ENCODE measurements at places on chromosomes 2 and 18.

DNA sequence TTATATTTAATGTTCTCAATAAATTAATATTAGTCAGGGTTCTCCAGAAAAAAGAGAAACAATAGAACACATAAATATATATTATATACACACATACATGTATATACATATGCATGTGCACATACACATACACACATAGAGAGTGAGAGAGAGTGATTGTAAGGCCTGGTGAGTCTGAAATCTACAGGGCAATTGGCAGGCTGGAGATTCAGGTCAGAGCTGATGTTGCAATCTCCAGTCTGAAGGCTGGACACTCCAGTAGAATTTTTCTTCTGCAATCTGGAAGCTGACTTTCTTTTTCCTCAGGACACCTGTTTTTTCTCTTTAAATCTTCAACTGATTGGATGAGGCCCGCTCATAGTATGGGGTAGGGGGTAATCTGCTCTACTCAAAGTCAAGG is 3.2 kb downstream of the TMEM182 start:
- no peak for DNase-seq

- DNase-seq, result no peak
These were observed 559 bp downstream of the MYL12A start for GRCh38 chr18:3248062-3248657.

- no peak for DNase-seq
These were observed 5.9 kb upstream of the RNF152 start for GRCh38 chr18:61898640-61899101.

GRCh38 chr2:65576278-65576677 is 143.9 kb upstream of the SPRED2 start:
- DNase-seq, result no peak

DNA sequence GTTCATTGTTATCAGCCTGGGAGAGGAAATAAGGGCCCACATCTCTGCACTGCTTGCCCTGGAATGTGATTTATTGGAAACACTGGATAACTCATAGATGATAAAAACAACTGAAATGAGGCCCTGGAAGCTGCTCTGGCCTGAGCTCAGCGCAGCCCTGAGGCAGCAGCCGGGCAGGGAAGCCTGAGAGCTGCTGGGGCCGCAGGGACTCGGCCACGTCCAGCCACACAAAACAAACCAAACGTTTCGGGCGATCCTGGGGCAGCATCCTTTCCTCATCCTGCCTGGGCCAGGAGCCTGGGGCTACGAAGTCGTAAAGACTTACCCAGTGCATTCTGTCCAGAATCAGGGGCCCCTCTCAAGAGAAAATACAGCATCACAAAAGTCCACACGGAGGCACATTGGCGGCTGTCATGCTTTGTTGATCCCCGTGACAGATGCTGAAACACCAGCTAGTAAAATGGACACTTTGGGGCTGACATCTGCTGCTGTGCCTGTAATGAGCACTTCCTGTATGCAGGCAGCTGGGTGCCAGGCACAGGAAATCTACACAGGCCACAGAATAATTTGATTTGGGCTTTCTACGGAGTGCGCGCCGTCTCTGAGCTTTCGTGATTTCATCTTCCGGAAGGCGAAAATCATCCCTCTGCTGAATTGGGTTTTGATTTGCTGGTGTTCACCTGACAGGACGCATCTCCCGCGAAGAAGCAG is 250.6 kb downstream of the EIPR1 start:
- DNase-seq, result peak; percentile 25

GRCh38 chr2:74006459-74006858 is 21.7 kb downstream of the TET3 start:
- DNase-seq, result no peak

DNA sequence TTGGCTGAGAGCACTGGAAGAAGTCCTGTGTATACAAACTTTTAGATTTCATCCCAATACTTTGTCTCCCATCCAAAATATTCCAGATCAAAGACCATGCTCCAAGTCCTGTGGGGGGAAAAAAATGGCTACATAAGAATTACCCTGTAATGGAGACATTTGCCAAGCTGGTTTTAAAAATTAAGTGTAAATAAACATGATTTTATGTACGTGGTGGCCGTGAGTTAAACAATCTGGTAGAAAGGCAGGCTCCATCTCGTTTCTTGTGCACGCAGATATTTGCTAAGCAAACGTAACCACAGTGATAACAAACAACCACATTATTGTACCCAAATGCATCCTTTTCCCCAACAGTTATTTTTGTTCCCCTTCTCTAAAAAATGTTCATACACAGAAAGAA is 176.4 kb downstream of the ZNF516 start:
- no peak for DNase-seq

- DNase-seq, result no peak
These were observed 248.5 kb downstream of the HAUS1 start for GRCh38 chr18:46352520-46353250.

DNA sequence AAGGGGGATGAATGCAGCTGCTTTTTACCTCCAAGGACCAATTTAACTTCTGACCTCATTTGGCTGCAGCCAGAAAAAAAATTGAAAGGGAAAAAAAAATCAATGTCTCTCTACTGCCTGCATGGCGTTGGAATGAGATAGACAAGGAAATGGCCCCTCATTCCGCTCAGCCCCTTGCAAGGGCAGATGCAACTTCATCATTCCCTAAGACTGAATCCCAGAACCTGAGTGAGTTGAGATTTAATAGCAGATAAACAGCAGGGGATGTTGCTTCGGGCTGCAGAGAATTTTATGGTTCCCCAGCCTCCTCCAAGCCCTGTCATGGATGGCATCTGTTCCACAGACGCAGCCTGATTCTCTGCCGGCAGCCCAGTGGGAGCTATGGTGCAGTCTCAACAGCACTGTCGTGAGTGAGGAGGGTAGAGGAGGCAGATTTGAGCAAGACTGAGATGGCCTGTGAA is 49.0 kb downstream of the CAPN13 start:
- no peak for DNase-seq

DNA sequence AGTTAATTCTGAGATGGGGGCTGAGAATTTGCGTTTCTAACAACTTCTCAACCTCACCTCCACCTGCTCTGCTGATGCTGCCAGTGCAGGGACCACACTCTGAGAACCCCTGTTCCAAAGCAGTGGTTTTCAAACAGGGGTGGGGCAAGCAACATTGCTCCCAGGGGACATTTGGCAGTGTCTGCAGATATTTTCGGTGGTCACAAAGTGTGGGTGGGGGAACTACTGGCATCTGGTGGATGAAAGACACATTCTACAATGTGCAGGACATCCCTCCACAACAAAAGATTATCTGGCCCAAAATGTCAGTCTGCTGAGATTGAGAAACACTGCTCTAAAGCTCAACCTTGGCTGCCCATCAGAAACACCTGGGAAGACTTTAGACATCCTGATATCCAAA is 188.7 kb upstream of the SATB2 start:
- no peak for DNase-seq

DNA sequence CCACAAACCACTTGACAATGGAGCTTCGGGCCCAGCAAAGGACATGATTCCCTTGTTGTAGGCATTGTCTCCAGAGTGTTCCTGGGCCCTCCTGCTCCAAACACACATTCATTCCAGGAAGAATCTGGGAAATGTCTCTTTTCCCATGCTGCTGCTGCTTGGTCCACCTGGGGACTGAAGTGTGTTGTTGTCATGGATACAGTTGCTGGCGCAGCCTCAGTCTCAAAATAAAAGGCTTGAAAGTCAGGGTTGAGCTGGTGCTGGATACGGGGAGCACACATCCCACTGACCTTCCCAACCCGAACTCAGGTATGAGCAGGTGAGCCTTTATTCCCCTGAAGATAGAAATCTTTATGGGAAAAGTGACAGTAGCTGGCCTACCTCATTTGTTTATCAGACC is 30.6 kb upstream of the SPP2 start:
- no peak for DNase-seq

DNA sequence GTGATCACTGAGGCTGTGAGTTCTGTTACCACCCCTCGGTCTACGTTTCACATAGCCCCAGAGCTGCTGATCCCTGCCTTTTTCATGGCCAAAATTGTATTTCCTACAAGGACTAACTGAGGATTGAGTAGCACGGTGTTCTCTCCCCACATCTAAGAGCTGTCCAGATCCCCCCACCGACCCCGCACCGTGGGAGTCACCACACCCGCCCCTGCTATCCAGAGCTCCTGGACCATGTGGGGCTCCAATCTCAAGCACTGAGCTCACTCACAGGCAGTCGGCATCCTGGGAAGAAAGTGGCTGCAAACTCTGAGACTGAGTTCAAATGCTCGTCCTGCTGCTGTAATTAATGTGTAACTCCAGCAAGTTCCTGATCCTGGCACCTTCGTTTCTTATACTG is 9.7 kb downstream of the SIX2 start:
- no peak for DNase-seq

DNA sequence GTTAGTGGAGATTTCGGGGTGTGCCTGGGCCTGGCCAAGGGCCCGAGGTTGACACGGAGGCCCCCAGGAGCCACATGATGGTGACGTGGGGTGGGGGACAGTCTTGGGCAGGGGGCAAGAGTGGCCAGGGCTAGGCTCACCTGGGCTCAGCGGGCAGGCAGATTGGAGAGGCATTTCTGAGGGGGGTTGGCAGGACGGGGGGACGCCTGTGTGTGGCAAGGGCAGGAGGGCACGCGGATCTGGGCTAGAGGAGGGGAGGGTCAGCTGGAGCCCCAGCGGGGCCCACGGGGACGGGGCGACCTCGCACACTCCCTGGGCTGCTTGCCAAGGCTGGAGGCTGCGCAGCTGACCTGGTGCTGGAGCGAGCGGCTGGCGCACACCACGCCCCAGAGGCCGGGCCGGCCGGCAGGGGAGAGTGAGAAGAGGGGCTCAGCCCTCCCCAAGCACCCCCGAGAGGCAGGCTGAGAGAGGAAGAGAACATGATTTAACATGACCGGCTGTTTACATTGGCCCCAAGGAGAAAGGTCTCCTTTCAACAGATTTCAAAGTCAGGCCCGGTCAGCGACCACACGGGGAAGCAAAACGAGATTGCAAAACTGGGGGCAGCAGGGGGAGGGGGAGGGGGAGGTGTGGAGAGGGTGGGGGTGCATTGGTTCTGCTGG is 38.0 kb upstream of the SNED1 start:
- peak; percentile 86 for DNase-seq

DNA sequence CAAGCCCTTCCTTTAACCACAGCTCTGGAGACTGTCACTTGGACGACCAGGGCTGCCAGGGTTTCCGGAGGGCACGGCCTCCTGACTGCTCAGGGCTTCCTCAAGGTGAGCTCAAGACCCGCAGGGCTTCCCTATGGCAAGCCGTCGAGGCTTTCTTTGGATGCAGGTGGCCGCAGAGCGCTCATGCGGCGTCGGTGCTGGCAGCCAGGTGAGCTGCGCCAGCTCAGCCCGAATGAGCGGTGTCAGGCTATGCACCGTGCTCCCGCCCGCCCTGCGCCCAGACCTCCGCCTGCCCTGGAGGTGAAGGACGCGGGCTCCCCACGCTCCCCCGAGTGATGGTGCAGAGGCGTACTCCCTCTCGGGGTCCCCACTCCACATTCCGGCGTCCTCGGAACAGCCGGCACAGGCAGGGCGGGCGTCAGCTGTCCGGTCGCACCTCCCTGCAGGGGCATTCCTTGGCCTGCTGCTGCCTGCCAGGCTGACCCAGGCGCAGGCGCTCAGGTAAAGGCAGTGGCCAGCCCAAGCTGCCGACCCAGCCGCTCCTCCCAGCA is 20.8 kb upstream of the TUBB6 start:
- no peak for DNase-seq

DNA sequence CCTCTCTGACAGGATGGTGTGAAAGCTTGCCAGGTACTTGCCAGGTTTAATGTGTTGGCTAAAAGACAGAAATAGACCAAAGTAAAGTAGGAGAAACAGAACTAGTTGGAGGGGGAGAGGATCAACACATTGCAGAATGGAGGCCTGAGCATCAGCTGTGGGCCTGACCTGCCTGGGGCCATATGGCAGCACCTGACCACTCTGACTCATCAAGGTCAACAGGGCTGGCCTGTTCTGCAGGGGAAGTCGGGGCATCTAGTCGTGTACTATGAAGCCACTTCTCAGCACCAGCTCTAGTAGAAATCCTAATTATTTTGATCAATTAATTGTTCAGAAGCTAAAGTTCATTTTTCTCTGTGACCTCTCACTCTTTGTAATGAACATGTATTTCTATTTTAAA is 35.8 kb upstream of the NOSTRIN start:
- no peak for DNase-seq

GRCh38 chr2:179953359-179953758 is 53.7 kb downstream of the CWC22 start:
- DNase-seq, result no peak

- DNase-seq, result no peak
These were observed 66.8 kb downstream of the GBX2 start for GRCh38 chr2:236101311-236101950.

GRCh38 chr18:36176177-36176584 is 11.1 kb upstream of the MOCOS start:
- no peak for DNase-seq

DNA sequence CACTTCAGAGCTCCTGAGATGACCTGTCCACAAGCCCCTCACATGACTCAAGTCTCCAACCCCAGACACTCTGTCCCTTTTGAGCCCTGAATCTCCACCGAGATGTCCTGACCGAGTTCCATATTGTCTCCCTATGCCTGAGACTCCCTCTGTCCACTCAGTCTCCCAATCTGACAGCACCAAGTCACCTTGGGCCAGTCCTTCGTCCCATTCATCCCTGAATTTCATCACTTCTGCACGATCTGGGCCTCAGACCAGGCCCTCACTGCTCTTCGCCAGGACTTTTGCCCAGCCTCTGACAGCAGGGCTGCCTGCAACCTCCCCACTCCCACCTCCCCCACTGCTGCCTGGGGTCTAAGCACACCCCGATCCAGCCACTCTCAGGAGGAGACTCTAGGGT is 4.3 kb upstream of the MOCOS start:
- no peak for DNase-seq

DNA sequence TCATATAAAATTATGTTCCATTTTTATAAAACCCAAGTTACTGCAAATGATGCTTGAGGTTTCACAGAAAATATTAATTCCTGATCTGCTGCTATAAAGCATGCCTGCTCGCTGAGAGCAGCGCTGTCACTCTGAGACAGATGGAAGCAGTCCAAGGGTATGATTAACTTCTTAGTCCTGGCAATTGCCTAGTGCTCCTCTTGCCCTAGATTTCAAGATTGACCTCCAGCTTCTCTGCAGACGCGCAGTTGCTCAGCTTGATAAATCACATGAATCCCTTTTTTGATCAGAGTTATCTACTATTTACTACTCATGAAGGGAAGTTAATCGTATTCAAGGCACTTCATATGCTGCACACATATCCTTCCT is 154.6 kb upstream of the REV1 start:
- DNase-seq, result no peak

GRCh38 chr2:6212491-6212890 is 520.3 kb downstream of the SOX11 start:
- DNase-seq, result no peak

DNA sequence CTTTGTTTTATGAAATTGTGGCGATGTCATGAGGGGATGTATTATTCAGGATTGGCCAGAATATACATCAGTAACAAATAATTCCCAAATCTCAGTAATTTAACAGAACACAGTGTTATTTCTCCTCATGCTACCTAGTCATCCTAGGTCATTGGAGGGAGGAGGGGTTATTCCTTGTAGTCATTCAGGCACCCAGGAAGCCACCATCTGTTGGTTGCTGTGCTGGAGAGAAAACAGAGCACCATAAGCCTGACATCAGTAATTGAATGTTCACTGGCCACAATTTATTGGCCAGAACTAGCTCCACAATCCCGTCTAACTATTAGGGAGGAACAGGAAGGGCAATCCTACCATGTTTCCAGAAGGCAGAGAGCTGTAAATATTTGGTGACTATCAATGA is 303.5 kb upstream of the CELF4 start:
- no peak for DNase-seq

- DNase-seq, result no peak
These were observed 62.8 kb downstream of the SESTD1 start for GRCh38 chr2:179201869-179202268.

GRCh38 chr18:35688757-35689156 is 107.2 kb downstream of the GALNT1 start:
- no peak for DNase-seq
